Type B pancreatic cell (in vitro differentiated cells): ENCODE measurements at places on chromosomes 6 and 20.

DNA sequence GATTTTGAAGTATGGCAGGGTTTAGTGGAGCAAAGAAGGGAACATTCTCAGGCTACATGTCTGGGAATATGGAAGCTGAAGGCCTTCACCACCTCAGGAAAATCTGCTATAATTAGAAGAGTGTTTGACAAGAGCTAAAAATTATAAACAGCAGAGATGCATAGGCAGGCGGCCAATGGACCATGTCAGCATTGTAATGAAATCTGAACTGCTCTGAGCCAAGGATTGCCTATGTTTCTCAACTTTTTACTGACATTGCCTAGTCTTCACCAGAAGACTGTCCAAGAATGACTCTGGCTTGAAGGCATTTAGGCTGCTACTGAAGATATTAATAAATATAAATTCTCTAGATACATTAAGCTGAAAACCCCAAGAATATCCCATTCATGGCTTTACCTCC lies 84.1 kb downstream of the C6orf52 start:
- DNase-seq, result no peak

GRCh38 chr6:157537556-157537955 lies 156.6 kb downstream of the ZDHHC14 start:
- no peak for DNase-seq

DNA sequence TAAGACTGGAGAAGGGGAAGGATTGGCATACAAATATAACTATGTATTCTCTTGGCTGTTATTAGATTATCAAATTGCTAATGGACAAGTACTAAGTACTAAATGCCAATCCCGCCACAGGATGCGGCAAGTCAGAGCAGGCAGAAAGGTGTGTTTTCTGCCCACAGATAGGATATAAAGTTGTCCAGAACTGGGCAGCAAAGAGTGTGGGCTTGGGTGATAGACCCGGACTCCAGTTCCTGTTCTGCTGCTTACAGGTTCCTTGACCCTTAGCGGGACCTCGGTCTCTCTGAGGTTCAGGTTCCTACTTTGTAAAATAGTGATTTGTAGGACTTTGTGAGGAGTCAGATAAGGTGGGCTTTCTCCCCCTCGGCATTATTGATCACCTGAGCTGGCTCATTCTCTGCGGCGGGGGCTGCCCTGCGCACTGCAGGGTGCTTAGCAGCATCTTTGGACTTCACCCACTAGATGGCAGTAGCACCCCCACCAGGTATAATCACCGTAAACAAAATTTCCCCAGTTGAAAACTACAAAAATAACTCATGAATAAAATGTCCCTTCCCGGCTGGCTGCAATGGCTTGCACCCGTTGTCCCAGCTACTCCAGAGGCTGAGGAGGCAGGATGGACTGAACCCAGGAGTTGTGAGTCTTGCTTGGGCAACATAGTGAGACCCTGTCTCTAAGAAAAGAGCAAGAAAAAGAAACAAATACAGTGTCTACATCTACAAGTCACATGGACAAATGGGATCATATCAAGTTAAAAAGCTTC lies 193.1 kb downstream of the DOK5 start:
- DNase-seq, result no peak

DNA sequence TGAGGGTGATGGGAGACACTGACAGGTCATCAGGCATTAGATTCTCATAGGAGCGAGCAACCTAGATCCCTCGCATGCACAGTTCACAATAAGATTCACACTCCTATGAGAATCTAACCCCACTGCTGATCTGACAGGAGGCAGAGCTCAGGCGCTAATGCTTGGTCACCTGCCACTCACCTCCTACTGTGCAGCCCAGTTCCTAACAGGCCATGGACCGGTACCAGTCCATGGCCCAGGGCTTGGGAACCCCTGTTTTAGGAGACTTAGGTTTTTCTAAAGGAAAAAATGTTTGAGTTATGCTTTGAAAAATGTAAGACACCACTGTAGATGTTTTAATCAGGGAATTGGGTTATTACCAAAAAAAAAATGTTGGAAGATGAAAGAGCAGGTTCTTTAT lies 6.7 kb downstream of the HLA-E start:
- DNase-seq, result no peak

DNA sequence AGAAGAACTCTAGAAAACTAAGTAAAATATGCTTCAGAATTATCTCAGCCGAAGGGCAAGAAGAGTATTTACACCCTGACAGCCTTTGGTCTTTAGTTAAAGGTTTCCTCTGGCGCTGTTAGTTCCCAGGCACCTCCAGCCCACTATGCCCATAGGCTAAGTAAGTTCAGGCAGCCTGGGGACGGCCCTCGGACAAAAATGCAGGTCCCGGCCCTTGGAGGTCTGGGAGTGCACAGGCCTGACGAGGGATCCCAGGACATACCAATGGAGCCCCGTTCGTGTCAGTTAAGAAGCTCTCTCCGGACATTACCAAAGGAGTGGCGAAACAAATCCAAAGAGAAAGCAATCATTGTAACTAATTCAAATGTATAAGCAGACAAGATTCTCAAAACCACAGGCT lies 311.8 kb downstream of the CD83 start:
- DNase-seq, result no peak
